Activated CD4-positive, alpha-beta T cell treated with anti-CD3 and anti-CD28 coated beads, Interleukin-10, Interleukin-2, amounts not matched to agents 100 ng/mL and 50 ng/mL, durations not matched to agents 16 hours and 8 hours (primary cell): ENCODE measurements at places on chromosomes 12 and 14.

DNA sequence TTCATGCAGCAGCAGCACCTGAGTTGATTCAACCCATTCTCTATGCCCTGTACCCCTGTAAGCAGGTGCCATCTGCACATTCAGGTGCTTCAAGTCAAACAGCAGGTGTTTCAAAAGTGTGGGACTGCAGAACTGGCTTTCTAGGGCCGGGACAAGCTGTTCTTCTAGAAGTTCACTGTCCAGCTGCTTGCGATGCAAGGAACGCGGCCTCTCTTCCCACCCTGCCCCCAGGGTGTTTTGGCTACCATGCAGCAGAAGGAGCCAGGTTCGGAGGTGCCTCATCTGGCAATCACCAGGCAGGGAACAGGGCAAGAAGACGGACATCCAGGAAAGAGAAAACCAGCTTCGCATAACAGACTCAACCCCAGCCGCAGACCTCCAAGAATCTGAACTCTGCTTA, 35.2 kb downstream of the TMEM132D start:
- DNase-seq: no peak

- no peak for DNase-seq
These were observed 6.3 kb upstream of the RPLP0 start for GRCh38 chr12:120207227-120207626.

GRCh38 chr14:32980902-32981501, 42.3 kb downstream of the NPAS3 start:
- DNase-seq: no peak

- no peak for DNase-seq
These were observed 121.5 kb downstream of the SLC15A5 start for GRCh38 chr12:16155938-16156337.

DNA sequence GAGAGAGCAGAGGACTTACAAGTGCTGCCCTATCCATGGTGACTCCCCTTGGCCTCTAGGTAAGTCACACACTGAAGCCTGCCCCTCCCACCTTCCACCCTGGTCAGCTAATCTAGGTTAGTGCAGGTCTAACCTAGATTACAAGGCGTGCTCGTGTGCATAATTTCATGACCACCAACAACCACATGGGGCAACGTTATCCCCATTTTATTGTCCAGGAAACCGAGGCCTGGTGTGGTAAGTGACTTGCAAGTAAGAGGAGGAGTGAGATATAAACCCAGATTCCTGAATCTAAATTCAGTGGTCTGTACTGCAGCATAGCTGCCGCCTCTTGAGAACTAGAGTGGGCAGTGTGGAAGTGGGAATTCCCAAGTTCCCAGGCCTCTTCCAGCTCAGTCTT, 171.1 kb downstream of the DAD1 start:
- DNase-seq: no peak

GRCh38 chr12:98578821-98579220, 14.7 kb upstream of the SLC25A3 start:
- no peak for DNase-seq

GRCh38 chr12:25958428-25959070, at the start of gene RASSF8:
Gene RASSF8, plus strand, starts transcription at chr12:25958682. Its CDS starts 96,662 bp downstream, at chr12:26055344.
- peak; percentile 23 for DNase-seq

DNA sequence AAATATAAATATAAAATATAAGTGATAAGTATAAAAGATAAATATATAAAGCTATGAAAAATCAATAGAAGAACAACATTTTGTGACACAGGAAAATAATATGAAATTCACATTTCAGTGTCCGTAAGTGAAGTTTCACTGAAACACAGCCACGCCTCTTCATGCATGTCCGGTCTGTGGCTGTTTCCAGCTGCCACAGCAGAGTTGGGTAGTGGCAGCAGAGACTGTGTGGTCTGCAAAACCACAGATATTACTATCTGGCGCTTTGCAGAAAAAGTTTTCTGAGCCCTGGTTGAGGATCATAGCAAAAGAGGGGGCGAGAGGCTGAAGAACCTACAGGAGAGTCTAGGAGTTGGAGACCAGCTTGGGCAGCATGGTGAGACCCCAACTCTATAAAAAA, 780 bp downstream of the SERPINA4 start:
- DNase-seq: no peak

- no peak for DNase-seq
These were observed 14.8 kb downstream of the GPR19 start for GRCh38 chr12:12681061-12681765.

DNA sequence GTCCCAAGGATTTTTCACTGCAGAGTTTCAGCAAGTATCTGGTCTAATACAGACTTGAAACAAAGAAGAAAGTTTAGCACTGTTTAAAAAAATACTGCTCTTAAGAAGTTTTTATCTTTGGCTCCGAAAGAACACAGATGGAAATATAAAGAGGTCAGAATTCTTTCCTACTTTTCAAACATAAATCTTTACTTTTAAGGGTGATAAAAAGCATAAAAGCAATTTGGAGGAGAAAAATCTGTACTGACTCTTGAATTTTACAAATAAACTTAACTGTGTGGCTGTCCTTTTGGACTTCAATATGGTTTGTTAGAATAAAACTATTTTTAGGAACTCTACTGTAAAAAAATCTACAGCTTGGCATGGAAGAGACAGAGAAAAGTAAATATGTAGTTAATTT, 27.6 kb upstream of the ISM2 start:
- DNase-seq: no peak

DNA sequence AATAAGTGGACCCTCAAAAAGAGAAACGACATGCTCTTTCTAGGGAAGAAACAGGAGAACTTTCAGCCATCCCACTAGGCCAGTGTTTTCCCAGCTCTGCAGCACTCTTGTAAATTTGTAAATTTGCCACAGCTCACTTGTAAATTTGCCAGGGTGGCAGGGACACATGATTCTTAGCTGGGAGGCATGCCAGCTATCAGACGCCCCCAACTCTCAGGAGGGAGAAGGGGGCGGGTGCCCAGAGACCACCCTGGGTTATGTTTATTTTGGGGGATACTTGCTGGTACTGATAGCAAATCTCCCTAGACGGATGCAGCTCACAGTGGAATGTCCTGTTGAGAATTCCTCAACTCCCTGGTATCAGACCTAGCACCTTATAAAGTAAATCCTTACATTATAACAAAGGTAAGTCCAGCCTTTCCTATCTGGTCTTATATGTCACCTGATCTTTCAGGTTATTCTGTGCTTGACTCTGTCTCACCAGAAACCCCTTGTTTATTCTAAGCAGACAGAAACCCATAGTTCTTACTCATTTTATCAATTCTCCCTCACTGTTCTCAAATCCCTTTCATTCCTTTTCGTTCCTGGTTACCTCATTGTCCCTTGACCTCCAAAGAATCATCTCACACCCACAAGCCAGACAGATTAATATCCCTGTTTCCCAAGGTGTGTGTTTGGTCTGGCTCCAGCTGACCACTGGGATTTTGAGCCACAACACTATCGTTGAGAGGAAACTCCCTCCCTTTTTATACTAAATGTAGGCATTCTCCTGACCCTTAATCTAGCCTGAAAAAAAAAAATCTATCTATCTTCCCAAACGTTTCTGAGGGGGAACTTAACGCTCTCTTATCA, 69.3 kb upstream of the HMGA2 start:
- no peak for DNase-seq

- DNase-seq: no peak
These were observed 173.0 kb downstream of the MYRFL start for GRCh38 chr12:69998011-69998410.

DNA sequence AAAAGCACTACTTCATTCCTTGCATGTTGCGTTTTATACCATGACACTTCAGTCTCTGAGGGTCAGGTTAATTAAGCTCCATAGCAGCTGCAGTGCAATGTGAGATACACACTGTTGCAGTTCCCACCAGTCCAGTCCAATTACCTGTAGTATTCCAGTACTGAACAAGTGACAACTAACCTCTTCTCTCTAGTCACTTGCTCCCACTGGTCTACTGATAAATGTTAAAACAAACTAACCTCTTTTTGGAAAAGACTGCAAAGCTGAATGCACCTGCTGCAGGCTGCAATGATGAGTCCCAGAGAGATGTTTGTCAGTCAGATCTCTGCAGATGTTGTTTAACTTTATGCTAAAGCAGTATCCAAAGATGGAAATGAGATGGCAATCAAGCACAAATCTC, 7.9 kb downstream of the NOVA1 start:
- no peak for DNase-seq

DNA sequence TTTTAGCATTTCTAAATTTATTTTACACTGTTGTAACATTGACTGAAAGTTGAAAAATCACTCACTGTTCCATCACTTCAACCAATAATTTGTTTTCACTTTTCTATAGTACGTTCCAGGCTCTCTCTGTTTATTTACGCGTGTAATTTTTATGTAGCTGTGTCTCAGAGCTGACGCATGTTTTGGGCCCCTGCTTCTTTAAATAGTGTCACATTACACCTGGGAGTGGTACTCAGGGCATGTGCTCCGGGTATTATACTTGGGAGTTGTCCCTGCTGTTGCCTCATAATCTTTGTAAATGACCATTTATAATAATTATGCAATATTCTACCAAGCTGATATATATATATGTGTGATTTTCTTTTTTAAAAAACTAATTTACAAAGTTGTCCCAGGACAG, 132.8 kb upstream of the CPM start:
- DNase-seq: no peak

GRCh38 chr12:54286042-54287030, 5.8 kb downstream of the HNRNPA1 start:
- DNase-seq: no peak

DNA sequence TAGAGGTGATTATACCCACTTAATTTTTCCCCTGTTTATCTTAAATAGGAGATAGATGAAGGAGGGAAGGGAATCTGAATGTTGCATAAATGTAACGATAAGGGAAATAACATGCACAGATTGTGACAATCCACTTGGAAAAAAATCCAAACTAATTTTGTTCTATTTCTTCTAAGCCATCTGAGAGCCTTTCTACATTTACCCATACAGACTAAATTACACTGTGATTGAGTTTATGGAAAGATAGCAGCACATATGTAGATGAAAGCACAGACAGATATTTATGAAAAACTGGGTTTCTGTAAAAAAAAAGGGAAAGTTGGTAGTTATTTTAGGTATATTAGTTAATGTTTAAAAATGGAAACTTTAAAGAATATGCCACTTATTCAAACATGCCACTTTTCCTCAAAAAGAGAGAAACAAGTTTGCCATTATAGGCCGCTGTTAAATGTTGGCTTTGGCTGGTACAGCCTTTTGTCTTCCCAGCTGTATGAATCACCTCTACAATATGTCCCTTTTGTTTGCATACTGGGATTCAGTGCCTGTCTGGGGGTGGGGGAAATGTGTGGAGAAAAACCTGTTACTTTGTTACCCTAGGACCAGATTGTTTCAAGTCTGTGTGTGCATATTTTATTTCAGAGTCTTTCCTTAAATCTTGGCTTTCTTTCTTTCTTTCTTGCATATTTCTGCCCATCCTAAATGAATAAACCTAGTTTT, 470.2 kb upstream of the LMO3 start:
- no peak for DNase-seq

DNA sequence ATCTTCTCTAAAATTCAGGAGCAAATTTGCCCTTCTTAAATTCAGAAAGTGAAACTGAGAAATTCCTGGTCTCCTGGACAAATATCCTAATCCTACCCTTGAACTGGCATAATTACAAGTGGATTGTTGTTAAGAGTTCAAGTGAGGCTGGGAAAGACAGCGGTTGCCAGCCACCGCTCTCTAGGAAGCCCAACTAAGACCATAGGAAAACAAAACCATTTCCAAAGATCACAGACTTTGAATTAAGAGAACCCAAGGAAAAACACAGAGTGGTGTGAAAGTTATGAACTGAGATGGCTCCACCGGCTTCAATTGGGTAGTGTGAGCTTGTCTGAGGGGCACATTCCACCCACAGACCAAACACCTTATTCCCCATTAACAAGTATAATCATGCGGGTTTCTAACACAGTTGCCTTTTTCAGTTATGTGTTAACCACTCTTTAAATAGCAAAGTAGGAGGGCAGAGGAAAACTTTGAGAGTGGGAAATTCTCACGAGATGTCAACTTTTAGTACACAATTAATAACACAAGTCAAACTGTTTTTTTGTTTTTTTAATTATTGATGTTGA, 1628.8 kb upstream of the SEL1L start:
- DNase-seq: no peak

DNA sequence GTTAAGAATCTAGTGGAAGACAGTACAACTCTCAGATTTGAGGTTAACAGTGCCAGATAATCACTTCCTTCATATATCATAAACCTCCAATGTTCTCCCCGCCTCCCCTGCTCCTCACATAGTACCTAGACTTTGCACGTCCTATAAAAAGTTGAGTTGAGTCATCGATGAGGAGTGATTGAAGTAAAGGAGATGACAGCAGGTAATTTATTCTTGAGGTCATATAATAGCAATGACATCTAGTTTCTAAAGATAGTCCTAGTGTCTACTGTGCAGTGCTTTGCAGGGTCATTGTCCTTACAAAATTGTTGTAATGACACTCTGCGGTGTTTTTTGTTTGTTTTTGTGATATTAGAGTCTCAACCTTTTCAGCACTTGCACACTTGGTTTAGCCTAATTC, 510.5 kb upstream of the LRFN5 start:
- no peak for DNase-seq

DNA sequence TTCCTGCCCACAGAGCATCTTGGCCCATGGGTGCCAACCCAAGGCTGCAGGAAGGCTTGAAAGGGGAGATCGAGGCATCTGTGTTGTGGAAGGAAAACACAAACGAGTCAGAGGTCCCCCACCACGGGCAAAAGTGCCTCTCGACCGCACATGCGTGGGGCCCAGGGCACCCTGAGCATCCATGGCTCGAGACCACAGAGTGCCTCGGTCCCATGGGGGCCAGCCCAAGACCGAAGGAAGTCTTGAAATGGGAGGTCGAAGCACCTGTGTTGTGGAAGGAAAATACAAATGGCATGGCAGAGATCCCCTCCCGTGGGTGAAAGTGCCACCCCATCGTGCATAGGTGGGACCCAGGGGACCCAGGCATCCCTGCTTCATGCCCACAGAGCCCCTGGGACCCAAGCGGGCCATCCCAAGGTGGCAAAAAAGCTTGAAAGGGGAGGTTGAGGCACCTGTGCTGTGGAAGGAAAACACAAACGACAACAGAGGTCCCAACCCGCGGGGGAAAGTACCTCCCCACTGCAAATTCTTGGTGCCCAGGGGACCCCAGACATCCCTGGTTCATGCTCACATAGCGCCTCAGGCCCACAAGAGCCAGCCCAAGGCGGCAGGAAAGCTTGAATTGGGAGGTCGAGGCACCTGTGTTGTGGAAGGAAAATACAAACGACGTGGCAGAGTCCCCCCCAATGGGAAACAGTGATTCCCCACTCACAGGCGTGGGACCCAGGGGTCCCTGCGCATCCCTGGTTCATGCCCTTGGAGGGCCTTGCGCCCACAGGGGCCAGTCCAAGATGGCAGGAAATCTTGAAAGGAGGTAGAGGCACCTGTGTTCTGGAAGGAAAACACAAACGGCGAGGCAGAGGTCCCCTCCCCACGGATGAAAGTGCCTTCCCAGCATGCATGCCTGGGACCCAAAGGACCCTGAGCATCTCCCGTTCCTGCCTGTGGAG, 373.0 kb downstream of the ALG10 start:
- DNase-seq: no peak

DNA sequence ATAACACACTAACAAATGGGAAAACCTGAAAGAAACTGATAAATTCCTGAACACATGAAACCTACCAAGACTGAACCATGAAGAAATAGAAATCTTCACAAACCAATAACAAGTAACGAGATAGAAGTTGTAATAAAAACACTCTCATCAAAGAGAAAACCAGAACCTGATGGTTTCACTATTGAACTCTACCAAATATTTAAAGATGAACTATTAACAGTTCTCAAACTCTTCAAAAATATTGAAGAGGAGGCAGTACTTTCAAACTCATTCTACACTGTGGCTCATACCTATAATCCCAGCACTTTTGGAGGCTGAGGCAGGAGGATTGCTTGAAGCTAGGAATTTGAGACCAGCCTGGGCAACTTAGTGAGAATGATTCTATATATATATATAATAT, 48.4 kb upstream of the TMTC2 start:
- no peak for DNase-seq
